ENCODE measurements at places on chromosomes 13 and 19.

GRCh38 chr19:2332341-2333026, 4.0 kb downstream of the SPPL2B start:
- peak; percentile 82 for DNase-seq

GRCh38 chr19:55103190-55103589, 14.2 kb downstream of the PPP1R12C start:
- no peak for DNase-seq

- DNase-seq = no peak
Observed at GRCh38 chr13:77430377-77430951, 103.6 kb upstream of the MYCBP2 start.

- DNase-seq = no peak
Observed at GRCh38 chr19:31297991-31298390, 51.2 kb downstream of the TSHZ3 start.

- DNase-seq = no peak
Observed at GRCh38 chr19:40466219-40466984, 399 bp upstream of the SPTBN4 start.

DNA sequence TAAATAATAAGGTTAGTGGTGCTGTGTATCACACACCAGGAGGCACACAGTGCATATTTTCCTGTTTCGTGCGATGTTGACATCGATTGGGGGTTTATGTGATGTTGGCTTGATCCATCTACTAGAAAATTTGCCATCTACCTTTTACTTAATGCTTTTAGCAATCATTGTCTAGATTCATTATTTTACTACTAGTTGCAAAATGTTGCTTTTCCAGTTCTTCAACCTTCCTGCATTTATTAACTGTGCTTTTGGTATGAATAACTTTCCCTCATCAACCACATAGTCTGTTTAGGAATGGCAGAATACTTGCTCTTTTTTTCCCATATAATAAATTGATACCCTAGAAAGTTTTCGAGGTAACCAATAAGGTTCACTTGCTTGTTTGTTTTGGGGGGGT, 17.5 kb downstream of the C13orf42 start:
- DNase-seq = no peak

GRCh38 chr13:114211446-114212157, 23.1 kb upstream of the CDC16 start:
- no peak for DNase-seq

- no peak for DNase-seq
Observed at GRCh38 chr13:80924596-80924995, 583.7 kb upstream of the SPRY2 start.

DNA sequence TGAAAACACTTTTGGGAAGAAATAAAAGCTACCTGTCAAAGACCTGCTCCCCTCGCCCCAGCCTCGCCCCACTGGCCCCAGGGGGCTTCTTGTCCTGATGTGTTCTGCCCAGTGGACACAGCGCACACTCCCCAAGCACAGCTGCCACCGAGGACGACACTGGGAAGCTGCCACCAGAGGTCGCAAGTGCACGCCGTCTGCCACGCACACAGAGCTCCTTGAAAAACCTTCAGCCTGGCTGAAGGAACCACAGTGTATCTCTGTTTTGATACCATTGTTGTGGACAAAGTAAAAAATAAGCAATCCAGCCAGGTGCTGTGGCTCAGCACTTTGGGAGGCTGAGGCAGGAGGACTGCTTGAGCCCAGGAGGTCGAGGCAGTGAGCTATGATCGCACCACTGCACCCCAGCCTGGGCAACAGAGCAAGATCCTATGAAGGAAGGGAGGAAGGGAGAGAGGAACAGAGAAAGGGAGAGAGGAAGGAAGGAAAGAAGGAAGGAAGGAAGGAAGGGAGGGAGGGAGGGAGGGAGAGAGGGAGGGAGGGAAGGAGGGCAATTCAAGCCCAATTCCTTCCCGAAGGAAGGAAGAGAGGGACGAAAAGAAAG, 57.3 kb downstream of the CEBPG start:
- peak; percentile 62 for DNase-seq

DNA sequence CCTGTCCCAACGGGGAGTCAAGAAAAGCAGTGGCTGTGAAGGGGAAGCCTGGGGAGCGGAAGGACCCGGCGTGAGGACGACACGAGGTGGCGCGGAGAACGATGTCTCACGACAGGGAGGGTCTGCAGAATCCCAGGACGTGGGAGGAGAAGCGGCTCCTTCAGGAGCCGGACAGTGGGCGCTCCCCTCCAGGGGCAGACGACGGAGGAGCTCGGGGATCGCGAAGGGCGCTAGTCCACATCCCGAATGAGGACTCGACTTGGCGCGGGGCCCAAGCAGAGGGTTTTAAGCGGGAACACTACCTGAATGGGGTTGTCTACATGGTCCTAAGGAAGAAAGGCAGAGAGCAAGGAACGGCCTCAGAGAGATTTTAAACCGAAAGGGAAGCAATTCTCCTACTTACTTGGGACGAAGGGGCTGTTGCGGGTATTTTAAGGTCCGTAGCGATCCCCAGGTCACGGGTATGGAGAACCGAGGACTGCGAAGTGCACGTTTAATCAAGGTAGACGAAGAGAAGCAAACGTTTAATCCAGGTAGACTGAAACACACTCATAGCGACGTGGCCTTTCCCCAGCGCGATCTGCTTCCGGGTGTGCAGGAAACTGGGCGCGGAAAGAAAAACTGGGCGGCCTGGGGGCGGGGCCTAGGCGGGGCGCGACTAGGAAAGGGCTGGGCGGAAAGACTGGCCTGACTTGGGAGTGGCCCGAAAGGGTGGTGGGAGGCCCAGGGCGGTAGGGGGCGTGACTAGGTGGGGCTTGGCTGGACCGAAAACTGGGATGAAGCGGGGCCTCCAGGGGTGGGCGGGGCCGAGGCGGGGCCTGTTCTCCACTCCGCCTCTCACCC, at the start of gene ZNF841:
Gene ZNF841 (minus strand): TSS at position 594 of the 843 bp plus-strand sequence. CDS start 10,964 bp downstream, outside the sequence.
- DNase-seq = peak; percentile 94

GRCh38 chr13:106151056-106151699, 384.3 kb downstream of the EFNB2 start:
- no peak for DNase-seq

DNA sequence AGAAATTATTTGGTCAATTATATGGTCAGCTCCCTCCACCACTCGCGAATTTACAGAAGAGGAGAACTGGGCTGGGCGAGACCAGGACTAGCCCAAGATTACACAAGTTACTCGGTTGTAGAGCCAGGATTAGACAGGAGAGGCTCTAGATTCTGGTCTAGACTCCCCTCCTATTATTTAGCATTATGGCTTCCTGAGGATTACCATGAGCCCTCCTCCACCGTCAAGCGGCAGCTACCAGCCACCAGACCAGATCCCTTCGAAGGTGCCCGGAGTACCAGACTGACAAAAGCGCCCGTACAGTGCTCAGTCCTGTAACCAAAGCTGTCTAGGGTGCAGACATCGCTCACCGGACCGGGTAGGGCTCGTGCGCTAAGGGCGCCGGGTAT, 497 bp upstream of the MLNR start:
- DNase-seq = no peak

- no peak for DNase-seq
Observed at GRCh38 chr13:30002577-30002976, 152.2 kb upstream of the UBL3 start.

DNA sequence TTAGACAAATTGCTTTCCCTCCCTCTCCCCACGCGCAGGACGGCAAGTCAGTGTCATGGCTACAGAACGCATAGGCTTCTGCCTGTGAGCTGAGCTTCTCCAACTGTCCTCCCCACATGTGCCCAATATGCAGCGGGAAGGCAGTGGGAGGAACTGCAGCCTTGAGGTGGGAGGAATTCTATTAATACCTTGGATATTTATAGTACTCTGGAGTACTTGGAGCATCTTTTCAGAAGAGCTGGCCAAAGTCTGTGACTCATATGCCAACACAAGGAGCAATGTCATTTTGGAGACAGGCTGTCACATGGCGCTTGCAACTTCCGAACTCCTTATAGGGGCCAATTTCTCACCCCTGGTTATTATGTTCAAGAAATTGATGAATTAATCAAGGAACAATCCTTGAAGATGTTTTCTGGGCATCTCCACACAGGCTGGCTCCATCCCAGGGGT, 245.0 kb upstream of the SERP2 start:
- no peak for DNase-seq

GRCh38 chr13:57629391-57629804, 2.1 kb upstream of the PCDH17 start:
- DNase-seq = no peak

DNA sequence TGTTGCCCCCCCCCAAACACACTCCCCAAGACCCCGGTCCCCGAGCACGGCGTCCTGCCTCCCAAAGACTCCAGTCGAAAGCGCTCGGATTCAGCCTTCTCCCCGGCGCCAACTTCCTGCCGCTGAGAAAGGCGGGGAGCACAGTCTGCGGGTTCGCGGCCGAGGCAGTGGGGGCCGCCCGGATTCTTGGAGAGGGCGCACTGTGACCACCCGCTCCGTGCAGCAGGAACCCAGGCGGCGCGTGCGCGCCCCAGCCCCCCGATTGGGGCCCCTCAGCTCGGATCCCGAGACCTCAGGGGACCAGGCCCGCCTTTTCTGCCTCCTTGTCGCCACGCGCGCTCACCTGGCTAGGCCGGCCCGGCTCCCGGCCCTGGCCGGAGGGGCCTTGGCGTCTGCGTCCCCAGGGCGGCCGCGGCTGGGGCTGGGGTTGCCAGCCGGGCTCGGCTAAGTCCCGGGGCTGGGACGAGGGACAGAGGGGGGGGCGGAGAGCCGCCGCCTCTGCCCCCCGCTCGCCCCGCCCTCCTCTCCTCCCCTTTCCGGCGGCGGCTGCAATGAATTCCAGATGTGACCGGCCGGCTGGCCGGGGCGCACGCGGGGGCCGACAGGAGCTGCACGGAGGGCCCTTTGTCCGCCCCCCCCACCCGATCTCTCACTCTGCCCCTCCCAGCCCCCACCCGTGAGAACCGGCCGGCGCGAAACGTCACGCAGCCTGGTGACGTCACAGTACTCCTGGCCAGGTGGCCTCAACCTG, at the start of gene S1PR2:
Gene S1PR2 (minus strand): TSS at position 471 of the 751 bp plus-strand sequence. CDS start 6,426 bp downstream, outside the sequence.
- DNase-seq = peak; percentile 75

- peak; percentile 23 for DNase-seq
Observed at GRCh38 chr19:38729653-38730469, 14.4 kb downstream of the CAPN12 start.

GRCh38 chr19:56810260-56810659, 30.3 kb downstream of the PEG3 start:
- DNase-seq = no peak

- DNase-seq = no peak
Observed at GRCh38 chr19:16036397-16036925, 39.8 kb upstream of the TPM4 start.

- DNase-seq = peak; percentile 94
Observed at GRCh38 chr19:13718733-13719132, 45.6 kb upstream of the MRI1 start.

- no peak for DNase-seq
Observed at GRCh38 chr13:109816808-109817203, 30.4 kb upstream of the IRS2 start.

- DNase-seq = no peak
Observed at GRCh38 chr13:21997726-21998125, 326.9 kb downstream of the FGF9 start.

- DNase-seq = no peak
Observed at GRCh38 chr13:42119041-42119440, 70.6 kb downstream of the DGKH start.

GRCh38 chr19:867301-867793, 7.9 kb downstream of the CFD start:
- DNase-seq = no peak

GRCh38 chr13:98591721-98592361, 14.9 kb upstream of the STK24 start:
- no peak for DNase-seq

- DNase-seq = no peak
Observed at GRCh38 chr19:5881543-5882299, 11.4 kb upstream of the FUT5 start.

DNA sequence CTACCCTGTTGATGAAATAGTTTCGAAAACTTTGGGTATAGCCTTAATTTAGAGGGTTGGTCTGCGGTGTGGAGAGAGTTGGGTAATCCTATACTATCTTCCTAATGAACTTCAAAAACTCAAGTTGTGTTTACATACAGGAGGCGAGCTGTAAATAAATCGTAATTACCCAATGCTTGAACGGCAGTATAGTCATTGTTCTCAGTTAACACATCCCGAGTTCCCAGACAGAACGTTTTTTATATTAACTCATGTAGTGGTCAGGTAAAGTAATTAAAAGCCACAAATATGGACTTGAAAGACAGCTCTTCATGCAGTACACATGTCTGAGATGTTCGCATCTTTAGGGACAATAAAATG, 1.5 kb downstream of the PDS5B start:
- no peak for DNase-seq

DNA sequence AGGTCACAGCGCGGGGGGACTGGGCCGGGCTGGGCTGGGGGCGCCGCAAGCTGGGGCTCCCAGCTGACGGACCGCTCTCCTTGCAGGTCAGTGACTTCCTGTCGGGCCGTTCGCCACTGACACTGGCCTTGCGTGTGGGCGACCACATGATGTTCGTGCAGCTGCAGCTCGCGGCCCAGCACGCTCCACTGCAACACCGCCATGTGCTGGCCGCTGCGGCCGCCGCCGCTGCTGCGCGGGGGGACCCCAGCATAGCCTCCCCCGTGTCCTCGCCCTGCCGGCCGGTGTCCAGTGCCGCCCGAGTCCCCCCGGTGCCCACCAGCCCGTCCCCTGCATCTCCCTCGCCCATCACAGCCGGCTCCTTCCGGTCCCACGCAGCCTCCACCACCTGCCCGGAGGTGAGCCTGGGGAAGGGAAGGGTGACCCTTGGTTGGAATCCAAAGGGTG, 5.7 kb downstream of the MIDN start:
- no peak for DNase-seq

DNA sequence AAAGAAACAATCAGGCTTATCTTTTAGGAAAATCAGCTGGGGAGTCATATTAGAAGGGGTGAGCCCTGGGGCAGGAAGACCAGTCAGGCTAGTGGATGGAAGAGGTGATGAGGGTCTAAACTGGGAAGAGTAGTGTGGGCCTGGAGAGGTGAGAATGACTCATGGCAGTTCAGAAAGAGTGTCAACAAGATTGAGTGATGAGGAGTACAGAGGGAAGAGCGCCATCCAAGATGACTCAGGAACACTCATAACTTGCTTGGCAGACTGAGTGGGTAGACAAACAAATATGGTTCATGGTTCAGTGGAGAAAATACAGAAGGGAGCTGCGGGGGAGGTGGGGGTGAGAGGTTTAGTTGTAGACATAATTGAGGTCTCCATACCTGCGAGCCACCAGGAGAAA, 17.3 kb upstream of the CLDN10 start:
- DNase-seq = no peak

- DNase-seq = peak; percentile 22
Observed at GRCh38 chr13:109667807-109668291, 118.5 kb downstream of the IRS2 start.

GRCh38 chr13:90445179-90445578, 902.3 kb upstream of the MIR17HG start:
- DNase-seq = no peak

DNA sequence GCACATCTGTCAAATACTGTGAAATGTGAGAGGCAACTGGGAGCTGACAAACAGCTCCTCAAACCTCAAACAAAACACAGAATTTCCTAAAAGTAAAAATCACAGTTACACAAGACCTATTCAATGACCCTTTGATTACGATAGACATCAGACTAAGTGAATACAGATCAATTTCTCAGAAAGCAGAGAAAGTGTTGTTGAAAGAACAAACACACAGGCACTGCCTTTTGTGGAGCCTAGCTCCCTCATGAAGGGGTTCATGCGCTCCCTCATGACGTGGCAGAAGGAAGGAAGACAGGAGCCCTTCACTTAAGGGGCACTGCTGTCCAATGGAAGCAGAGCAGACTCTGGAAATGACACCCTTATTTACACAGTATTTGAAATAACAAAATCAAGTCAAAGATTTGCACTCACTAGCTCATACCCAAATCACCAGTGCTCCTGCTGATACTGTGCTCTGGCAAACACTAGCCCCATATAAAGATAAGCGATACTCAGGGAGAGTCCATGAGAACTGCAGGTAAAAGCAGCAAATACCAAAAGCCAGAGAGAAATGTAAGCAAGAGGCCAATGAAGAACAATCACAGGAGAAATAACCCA, 144.9 kb downstream of the KLF12 start:
- DNase-seq = no peak
